NT2/D1 (cell line): ENCODE measurements at places on chromosomes 5 and 9.
A peak's percentile ranks its signal among the peaks of the same experiment; 100 is the strongest.

GRCh38 chr5:149610589-149611255 is 29.4 kb downstream of the ARHGEF37 start:
- DNase-seq: no peak

DNA sequence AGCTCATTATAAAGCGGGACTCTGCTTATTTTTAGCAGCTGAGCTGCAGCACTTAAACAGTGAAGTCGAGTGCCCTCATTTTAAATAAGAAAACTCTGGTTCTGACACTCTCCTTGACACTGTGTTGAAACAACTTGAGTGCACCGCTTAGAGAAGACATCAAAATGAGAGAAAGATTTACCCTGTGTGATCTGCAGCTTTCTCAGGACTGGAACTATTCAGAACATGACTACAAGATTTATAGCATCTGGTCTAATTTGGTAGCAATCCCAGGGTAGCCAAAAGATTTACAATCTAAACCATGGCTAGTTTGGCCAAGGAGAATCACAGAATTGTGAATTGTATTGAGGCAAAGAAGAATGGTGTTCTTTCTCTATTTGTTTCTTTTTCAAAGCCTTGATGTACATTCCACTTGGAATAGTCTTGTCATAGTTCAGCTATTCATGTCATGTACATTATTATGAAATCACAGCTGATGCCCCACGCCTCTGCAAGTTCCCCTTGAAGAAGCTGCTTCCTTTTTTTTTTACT is 38.7 kb downstream of the PLEKHG4B start:
- no peak for DNase-seq

DNA sequence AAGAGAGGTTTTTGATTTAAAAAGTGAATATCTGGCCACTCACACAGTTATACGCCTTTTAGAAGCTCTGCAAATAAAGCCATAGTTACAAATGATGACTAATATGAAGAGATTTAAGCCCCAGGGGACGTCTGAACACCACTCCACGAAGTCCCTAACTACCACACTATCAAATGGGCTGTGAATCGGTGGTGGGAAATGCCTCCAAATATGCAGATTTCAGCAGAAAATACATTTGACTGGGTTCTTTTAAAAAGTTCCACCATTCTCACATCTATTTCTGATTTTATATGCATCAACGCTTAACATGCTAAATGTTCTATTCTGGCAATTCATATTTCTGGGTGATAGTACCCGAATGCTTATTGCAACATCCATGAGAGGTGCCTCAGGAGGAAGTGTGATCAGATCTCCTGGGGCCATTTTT is 22.5 kb downstream of the TICAM2 start:
- DNase-seq: no peak

- no peak for DNase-seq
Observed at GRCh38 chr5:160357861-160358411, 12.5 kb downstream of the C1QTNF2 start.

GRCh38 chr5:83987513-83988292 is 267.0 kb upstream of the HAPLN1 start:
- DNase-seq: no peak

GRCh38 chr5:102866237-102866600 is 111.1 kb downstream of the PAM start:
- no peak for DNase-seq

GRCh38 chr9:17635115-17635890 is 56.4 kb downstream of the SH3GL2 start:
- no peak for DNase-seq

DNA sequence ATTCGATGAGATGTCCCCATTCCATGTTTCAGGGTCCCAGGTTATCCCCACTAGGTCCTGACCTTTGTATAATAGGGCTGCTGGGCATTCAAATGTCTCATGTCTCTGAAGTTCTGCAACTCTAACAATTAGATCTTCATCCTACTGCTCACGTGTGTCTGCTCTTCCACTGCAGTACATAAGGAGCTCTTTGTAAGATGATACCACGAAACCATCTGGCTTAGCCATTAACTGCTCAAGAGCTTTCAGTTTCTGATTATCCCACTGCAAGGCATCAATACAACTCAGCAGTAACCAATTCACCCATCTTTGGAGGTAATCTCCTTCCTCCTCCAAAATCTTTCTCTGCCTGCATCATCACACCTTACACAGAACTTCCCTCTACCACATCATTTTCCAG is 49.9 kb upstream of the PPP2CA start:
- DNase-seq: no peak

GRCh38 chr9:36268007-36268427 is 9.8 kb upstream of the GNE start:
- DNase-seq: no peak

GRCh38 chr9:77847626-77848025 is 184.0 kb downstream of the GNAQ start:
- no peak for DNase-seq

- DNase-seq: no peak
Observed at GRCh38 chr5:153714798-153715197, 224.3 kb downstream of the GRIA1 start.

GRCh38 chr5:14445013-14445412 is 136.6 kb upstream of the OTULINL start:
- no peak for DNase-seq

DNA sequence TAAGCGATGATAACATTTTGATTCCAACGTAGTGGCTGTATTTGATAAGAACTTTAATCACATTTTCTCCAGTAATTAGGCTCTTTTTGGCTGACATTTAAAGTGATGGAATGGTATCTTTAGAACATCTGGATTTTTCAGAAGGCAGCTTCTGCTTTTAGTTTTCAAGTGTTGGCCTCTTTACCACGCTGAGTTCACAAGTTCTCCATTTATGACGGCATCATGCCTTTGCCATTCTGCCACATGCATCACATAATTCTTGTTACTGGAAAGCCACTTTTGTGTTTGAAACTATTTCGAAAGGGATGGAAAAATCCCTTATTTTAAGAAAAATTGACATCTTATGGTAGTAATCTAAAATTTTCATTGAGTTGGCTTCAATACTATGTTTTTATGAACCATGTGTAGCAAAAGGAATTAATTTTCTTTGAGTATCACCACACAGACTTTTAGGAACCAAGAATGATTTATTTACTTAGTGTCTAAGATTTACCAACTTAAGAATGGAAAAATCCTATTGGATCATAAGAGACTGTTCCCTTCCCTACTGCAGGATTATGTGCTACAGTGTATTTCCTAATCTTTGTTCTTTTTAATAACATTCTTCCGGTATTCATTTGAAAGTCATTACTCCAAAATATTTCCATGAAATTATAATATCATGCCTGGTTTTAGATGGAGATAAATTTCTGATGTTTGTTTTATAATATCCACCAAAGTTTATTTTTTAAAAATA is 344.2 kb downstream of the ADGRV1 start:
- no peak for DNase-seq

DNA sequence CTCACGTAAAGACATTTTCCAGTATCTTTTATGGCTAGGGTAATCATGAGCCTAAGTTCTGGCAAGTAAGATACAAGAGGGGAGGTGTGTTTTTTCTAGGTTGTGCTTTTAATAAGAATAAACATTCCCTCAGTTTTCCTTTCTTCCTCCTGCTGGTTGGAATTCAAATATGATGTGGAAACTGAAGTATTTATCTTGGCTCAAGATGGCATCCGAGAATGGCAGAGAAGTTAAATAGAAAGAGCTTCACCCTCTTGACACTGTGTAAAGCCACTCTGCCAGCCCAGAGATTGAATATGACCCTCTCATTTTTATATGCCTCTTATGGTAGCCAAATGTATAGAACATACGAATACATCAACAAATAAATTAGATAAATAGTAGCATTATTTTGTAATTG is 438.4 kb downstream of the ISL1 start:
- DNase-seq: no peak

DNA sequence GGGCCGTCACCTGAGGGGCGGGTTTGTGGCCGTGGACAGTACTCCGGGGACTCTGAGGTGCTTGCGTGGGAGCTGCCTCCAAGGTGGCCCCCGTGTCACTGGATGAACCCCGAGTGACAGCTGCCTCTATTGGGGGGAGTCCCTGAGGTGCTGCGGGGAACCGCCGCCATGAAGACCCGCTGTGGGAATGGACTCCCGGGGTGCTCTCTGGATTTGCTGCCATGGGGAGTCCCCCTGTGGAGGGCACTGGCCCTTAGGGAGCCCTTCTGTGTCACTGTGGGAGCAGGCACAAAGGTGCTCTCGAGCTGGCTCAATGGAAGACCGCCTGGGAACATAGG is 100.2 kb upstream of the CCL21 start:
- DNase-seq: no peak

DNA sequence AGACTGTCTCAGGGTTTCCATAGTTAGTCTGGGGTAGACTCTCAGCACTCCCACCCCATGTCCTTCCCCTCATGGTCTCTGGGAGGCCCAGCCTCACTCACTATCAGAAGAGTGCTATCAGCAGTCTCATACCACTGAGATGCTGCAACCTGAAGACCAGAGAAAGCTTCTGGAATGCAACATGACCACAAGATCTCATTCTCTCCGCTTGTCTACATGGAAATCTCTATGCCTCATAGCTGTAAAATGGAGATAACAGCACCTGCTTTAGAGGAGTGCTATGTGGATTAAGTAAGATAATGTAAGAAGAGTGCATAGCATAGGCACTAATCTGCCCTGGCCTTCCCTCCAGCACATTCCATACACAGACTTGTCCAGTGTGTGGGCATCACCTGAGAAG is 47.0 kb upstream of the ZNF169 start:
- no peak for DNase-seq

DNA sequence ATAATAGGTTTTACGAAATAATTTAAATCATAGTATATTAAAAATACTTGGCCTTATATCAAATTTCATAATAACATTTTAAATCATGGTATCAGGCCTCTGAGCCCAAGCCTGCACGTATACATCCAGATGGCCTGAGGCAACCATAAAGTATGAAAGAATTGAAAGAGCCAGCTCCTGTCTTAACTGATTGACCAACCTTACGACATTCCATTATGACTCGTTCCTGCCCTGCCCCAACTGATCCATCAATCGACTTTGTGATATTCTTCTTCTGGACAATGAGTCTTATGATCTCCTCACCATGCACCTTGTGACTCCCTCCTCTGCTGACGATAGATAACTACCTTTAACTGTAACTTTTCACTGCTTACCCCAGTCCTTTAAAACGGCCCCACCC is 545.0 kb downstream of the MTRR start:
- no peak for DNase-seq

- no peak for DNase-seq
Observed at GRCh38 chr9:131432597-131433301, 38.9 kb downstream of the PRRC2B start.

DNA sequence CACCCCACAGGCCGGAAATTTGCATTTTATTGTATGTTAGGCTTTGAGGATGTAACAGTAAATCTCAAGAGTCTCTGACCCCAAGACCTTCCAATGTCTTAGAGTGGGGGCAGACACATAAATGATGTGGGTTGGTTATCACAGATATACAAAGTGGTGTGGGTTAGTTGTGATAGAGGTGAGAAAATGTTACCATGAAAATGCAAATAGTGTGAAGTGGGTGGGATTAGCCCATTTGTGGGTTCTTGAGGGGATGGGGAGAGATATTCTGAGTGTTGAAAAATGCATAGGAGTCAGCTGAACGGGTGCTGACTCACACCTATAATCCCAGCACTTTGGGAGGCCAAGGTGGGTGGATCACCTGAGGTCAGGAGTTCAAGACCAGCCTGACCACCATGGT is 7.9 kb upstream of the RNF145 start:
- DNase-seq: no peak

GRCh38 chr5:41843456-41844370 is 26.5 kb downstream of the OXCT1 start:
- DNase-seq: peak; percentile 39

DNA sequence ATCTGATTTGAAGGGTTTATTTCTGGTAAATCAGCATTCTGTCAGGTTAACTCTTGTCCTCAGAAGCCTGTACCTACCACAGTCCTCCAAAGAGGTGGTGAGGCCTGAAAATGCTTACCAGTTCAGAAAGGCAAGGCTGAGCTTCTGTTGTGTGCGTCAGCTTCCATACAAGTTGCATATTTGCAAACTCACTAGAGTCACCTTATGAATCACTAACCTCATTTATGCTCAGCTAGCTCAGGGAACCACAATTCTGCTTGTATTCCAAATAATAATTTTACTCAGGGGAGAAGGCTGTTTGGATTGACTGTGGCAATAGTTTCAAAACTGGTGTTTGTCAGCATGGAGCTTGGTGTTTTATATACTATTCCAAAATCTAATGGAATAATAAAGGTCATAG is 355.1 kb upstream of the RFX3 start:
- DNase-seq: no peak

- DNase-seq: peak; percentile 57
Observed at GRCh38 chr5:14445576-14446290, 135.9 kb upstream of the OTULINL start.

- DNase-seq: no peak
Observed at GRCh38 chr5:72006361-72006760, 100.9 kb upstream of the MAP1B start.

DNA sequence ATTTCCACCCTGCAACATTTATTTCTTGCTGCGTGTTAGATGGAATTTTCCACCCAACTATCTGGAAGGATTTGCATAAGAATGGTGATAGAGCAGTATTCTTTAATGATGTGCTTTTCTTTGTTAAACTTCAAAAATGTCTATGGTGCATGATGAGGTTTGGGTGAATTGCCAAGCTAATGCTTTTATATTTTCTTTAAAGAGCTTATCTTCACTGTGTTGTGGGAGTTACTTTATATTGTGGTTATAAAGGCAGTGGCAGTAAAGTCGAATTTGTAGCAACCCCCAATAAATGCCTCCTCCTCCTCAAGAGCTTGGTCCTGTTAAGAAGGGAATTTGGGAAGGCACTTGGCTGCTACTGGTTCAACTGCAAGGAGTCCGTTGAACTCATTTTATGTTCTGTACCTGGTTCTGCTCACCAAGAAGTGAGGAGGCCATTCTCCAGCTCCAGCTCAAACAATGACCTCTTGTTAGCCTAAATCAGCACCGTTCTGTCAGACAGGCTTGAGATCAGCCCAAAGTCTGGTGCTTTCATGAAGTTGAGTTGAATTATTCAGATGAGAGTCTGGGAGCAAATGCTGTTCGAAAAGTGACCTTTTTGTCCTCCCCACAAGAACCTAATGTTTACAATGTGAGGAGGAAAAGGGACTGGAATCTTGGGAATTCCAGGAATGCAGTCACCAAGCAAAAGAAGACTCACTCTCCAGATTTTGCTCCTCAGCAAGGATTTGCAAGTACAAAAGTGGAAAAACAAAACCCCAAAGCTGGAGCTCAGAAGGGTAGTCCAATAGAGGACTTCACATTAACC is 217.0 kb downstream of the TMEM38B start:
- DNase-seq: peak; percentile 87
